ENCODE measurements at places on chromosomes 16 and 17. TPM values are rescaled to one million over a fixed set of nuclear protein-coding genes. Genes with fewer than 3 reads are reported as not detected.

KRTAP4-1 gene
- 0.16 TPM for polyA plus RNA-seq

KRTAP1-5 gene
- not detected for polyA plus RNA-seq

ACE gene
- 2.5 TPM for polyA plus RNA-seq

FKBP10 gene
- 283 TPM for polyA plus RNA-seq

ZBTB4 gene
- polyA plus RNA-seq = 8.1 TPM

STX8 gene
- polyA plus RNA-seq = 22.8 TPM

RASL10B gene
- polyA plus RNA-seq = 21.8 TPM

CCDC78 gene
- 7.1 TPM for polyA plus RNA-seq

NATD1 gene
- 5.4 TPM for polyA plus RNA-seq

PRSS53 gene
- polyA plus RNA-seq = 2.6 TPM

MFAP4 gene
- 3.1 TPM for polyA plus RNA-seq

RPUSD1 gene
- polyA plus RNA-seq = 61.8 TPM

PLCG2 gene
- 6.1 TPM for polyA plus RNA-seq

EMP2 gene
- polyA plus RNA-seq = 13.5 TPM

HEATR9 gene
- polyA plus RNA-seq = not detected

KRTAP3-2 gene
- polyA plus RNA-seq = not detected

KRT28 gene
- polyA plus RNA-seq = not detected

MYCBPAP gene
- 1.2 TPM for polyA plus RNA-seq

ATP2A1 gene
- polyA plus RNA-seq = 1.7 TPM

POLR3K gene
- polyA plus RNA-seq = 80.5 TPM

TM4SF5 gene
- not detected for polyA plus RNA-seq

NFATC3 gene
- polyA plus RNA-seq = 17.6 TPM

NOD2 gene
- 0.42 TPM for polyA plus RNA-seq

PIK3R6 gene
- polyA plus RNA-seq = 0.72 TPM

CA7 gene
- polyA plus RNA-seq = 4.7 TPM

SLC25A10 gene
- 60.9 TPM for polyA plus RNA-seq

MEIOB gene
- 0.60 TPM for polyA plus RNA-seq

GPR142 gene
- polyA plus RNA-seq = 0.11 TPM

OR4D1 gene
- 0.39 TPM for polyA plus RNA-seq

ABCC12 gene
- polyA plus RNA-seq = 0.02 TPM

SALL1 gene
- 33.7 TPM for polyA plus RNA-seq

ZNF287 gene
- polyA plus RNA-seq = 1.7 TPM

PYY gene
- 3.4 TPM for polyA plus RNA-seq

TSNAXIP1 gene
- 0.39 TPM for polyA plus RNA-seq
